ENCODE measurements at places on chromosomes 5 and 9.
A peak's percentile ranks its signal among the peaks of the same experiment; 100 is the strongest.

DNA sequence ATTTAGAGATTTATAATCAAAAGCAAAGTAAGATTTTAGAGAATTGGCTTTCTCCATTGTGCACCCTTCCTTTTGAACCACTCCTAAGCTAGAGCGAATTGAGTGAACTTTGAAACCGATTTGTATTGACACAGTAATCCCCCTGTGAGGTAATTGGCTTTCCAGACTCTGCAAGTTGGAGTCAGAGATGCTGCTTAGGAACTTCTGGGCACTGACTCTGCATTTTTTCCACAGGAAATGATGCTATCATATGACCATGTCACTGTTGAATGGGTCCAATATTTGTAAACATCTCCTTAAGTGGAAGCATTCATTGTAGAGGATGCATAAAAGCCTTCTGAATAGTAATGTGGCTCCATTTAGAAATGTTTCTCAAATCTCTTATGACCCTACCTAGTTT, 394.4 kb upstream of the ZNF608 start:
- DNase-seq = no peak

- DNase-seq = no peak
Observed at GRCh38 chr5:73624888-73625287, 1.1 kb upstream of the ARHGEF28 start.

DNA sequence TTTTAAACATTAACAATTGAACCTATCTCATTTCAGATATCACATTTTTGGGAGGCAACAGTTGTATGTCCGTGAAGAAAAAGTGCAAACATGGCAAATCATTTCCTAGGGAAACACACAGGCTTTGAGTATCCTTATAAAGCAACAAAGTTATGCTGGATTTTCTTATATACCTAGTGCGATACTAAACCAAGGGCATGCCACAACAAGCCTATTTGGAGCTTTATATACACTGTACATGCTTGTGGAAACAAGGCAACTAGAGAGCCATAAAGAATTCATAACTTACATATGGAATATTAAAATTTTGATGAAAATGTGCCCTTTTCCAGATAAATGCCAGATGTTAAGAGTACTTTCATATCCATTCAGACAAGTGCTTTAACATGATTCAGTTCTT, 191.4 kb downstream of the DCP2 start:
- DNase-seq = no peak

GRCh38 chr5:135488727-135489465, 36.7 kb upstream of the TIFAB start:
- DNase-seq = no peak

DNA sequence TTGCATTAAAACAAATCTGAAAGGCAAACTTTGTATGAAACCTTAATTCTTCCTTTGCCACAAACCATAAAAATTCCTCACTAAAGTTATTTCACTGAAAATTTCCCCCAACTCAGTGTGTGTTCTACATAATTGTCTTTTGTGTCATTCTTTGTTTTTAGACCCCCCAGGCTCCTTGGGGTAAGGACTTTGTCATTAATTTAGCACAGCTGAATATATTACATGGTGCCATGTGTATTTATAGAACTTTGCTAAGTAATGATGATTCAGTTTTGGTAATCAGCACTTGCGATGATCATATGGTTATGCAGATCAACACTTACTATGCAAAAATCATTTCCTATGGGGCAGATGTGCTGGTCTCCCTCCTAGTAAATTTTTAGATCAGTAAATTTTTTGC, 712.1 kb upstream of the MEF2C start:
- no peak for DNase-seq

GRCh38 chr5:11477786-11478185, 426.5 kb downstream of the CTNND2 start:
- DNase-seq = no peak

- no peak for DNase-seq
Observed at GRCh38 chr5:160485364-160485969, 63.8 kb downstream of the PTTG1 start.

DNA sequence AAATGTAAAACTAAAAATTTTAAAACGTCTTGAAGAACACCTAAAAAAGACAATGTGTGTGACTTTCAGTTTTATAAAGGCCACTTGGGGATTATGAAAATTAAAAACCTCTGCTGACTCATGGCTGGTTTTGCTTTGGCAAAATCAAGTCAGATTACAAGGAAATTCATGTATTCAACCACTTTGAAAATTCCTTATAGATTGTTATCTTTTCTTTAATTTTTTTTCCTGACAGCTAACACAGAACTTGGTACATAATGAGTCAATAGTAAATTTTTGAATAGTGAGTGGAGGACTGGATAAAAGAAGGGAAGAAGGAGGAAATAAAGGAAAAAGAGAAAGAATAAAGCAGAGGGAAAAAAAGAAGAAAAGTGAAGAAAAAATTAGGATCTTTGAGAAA, 1774.7 kb upstream of the ACO1 start:
- no peak for DNase-seq

GRCh38 chr5:96064877-96065276, 103.2 kb upstream of the ELL2 start:
- no peak for DNase-seq

GRCh38 chr5:33400675-33401074, 40.1 kb upstream of the TARS1 start:
- no peak for DNase-seq

DNA sequence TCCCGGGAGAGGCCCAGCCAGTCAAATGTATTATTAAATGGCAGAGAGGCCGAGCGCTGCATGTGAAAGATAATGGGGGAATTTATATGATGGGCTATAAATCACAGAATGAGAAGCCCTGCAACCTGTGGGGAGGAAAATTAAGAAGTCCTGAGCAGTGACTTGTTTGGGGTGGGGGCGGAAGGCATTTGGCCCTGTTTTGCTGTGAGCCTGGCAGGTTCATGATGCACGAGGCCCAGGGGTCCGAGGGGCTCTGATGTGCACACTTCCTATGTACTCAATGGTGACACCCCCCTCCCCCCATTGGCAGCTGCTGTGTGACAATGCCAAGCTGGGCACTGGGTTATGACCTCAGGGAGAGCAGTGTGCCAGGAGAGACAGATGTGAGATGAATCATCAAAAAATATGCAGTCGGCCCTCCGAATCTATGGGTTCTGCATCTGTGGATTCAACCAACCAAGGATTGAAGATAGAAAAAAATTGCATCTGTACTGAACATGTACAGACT, 13.7 kb upstream of the DAB2IP start:
- no peak for DNase-seq

DNA sequence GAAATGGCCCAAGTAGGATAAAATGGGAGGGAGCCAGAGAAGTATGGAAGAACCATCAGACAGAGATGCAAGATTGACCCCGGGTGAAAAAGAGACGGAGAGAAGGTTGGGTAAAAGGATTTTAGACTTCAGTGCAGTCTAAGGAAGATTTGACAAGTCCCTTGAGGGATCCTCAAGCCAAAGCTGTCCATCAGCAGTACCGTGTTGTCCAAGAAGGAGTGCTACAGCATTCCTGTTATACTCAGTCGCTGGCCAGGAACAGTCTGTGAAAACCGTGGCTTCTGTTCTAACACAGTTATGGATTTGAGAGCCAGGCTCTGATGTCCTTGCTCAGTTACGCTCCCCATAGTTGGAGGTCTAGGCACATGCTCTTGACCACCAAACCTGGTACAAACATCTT, 383.9 kb upstream of the DAB2 start:
- DNase-seq = no peak

DNA sequence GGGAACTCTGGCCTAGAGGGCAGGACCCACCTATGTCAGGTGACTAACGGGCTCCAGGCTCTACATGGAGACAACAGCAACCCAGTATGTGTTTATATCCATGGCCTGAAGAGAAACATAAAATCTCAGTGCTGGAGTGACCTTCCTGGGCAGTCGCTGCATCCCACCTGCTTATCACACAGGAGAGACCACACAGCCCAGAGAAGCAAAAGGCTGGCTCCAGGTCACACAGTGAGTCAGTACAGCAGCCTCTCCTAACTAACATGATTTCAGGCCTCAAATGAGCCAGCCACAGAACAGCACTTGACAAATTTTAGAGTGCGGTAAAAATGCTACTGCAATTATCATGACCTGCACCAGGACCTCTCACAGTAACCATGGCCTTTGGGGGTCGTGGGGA, 54.0 kb upstream of the TGFBR1 start:
- DNase-seq = no peak

GRCh38 chr9:133839822-133840329, 101.7 kb upstream of the SARDH start:
- no peak for DNase-seq

- DNase-seq = no peak
Observed at GRCh38 chr5:26024774-26025173, 1013.6 kb downstream of the CDH9 start.

DNA sequence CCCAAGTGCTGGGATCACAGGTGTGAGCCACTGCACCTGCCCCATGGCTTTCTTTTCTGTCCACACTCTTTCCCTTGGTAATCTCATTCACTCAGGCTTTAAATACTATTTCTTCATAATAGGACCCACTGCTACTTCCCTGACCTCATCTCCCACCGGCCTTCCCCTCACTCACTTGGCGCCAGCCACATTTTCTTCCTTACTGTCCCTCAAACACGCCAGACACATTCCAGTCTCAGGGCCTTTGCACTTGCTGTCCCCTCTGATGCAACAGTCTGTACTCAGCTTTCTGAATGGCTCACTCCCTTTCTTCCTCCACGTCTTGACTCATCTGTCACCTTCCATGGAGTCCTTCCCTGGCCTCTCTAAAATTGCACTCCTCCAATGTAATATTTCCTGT, 111.1 kb upstream of the MVB12B start:
- DNase-seq = no peak

- no peak for DNase-seq
Observed at GRCh38 chr9:96442491-96442890, 7.5 kb upstream of the HABP4 start.

DNA sequence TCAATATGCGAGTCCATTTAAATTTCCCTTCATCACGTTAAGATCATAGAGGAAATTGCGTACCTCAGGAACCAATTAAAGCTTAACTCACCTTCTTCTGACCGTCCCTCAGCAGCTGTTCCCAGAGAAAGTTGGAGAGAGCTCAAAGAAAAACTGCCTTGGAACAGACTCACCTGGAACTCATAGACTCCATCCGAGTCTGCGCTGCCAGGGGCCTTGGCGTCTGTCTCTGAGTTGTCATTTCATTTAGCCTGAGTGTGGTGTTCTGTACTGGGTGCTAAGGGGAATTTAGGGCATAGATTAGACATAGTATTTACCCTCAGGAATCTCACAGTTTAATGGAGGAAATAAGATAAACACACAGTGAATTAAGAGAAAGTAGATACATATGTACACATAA, 892.7 kb downstream of the TLE1 start:
- no peak for DNase-seq

GRCh38 chr5:95022967-95023695, 261.8 kb downstream of the MCTP1 start:
- DNase-seq = no peak

DNA sequence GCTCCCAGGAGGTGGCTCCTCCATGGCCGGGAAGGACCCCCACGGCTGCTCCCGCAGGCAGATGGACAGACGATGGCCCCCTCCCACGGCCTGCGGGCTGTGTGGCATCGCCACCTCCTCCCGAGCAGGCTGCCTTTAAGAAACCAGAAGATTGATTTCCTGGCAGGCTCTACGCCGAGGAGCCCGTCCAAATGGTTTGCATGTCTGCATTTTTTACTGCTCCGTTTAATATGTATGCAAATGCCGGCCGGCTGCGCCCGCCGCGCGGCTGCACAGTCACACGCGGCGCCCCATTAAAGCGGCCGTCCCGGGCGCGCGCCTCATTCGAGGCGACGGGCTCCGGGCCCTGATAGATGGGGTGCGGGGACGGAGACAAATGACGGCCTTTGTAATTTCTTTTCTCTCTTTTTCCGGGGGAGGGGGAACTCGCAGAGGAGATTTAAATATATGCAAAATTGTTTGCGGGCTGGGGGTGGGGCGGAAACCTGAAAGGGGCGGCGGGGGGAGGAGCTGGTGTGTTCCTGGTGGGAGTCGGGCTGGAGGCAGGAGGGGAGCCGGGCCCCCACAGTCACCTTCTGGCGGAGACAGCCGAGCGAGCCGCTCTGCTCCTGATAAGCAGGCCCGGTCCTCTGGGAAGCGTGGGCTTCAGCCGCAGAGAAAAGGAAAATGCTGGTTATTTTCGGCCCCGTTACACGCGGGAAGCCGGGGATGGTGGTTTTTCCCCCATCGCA, 158.7 kb upstream of the IER5L start:
- peak; percentile 29 for DNase-seq

GRCh38 chr5:107476783-107477182, 194.0 kb downstream of the EFNA5 start:
- DNase-seq = peak; percentile 79

- DNase-seq = no peak
Observed at GRCh38 chr9:132143359-132143758, 18.5 kb upstream of the NTNG2 start.

GRCh38 chr5:173806270-173807035, 81.7 kb upstream of the CPEB4 start:
- DNase-seq = no peak

DNA sequence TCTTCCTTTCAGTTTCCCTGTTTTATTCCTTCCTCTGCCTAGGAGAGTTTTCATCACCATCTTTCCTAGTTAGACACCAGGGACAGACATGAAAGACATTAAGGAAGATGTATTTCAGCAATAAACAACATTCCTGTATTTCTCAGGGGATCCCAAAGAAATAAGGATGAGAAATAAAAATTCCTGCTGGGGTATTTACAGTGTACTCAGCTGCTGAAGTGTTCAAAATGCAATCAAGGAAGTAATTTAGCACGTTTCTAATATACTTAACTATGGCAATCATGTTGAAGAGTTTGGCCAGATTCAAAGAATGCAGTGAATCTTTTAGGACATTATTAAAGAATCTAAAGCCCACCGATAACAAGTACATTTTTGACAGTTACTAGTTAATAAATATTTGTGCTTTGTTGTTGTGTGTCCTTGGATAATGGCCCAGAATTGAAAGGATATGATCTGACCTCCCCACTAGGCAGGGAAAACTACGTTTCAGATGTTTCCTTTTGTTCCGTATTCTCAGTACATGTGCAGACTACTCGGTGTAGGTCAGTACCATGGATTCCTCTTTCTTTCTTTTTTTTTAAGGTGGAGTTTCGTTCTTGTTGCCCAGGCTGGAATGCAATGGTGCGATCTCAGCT, 46.8 kb downstream of the INIP start:
- DNase-seq = no peak

- DNase-seq = no peak
Observed at GRCh38 chr9:135004772-135005171, 82.7 kb upstream of the OLFM1 start.

GRCh38 chr5:128201065-128201926, 117.7 kb downstream of the SLC12A2 start:
- peak; percentile 73 for DNase-seq

DNA sequence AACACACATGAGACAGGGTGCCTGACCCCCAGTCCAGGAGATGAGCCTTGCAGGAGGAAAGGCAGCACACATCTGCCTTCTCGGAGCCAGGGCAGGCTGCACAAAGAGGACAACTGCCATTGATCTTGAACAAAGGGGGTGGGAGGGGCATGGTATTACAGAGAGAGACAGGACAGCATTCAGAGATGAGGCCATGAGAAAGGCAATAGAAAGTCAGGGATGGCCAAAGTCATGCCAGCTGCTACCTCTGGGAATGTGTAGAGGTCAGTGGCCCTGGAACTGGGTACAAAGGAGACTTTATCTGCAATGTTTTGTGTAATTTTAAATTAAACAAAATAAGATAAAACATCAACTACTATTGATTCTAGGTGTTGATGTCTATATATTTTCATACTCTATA, 43.2 kb downstream of the WDR36 start:
- DNase-seq = no peak

All from CD4-positive, alpha-beta T cell treated with Interleukin-4 for 1 hour (primary cell).